ENCODE measurements at places on chromosomes 4 and X.

DNA sequence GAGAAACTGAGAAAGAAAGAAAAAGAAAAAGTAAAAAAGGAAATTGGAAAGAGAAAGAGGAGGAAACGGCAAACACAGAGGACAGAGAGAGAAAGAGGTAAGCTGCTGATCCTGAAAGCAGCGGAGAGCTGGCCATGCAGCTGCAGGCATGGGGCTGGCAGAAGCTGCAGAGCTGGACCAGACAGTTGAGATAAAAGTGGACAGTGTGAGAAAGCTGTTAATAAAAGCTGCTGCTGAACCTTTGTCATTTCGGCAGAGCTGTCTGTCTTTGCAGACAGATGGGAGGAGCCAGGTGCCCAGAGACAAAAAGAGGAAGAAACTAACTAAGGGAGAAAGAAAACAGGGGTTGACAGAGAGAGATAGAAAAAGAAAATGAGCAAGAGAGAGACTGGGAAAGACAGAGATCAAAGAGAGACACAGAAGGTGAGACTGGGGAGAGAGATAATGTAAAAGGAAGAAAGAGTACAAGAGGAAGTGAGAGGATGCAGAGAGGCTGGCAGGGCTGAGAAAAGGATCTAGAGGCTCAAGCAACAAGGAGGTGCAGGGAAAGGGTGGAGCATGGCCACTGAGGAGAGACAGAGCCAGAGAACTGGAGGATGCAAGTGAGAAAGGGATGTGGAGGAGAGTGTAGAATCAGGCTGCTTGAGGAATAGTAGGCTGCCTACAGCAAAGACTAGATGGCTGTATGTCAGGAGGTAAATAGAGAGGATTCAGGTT is 376.8 kb upstream of the FGF16 start:
- DNase-seq: no peak

DNA sequence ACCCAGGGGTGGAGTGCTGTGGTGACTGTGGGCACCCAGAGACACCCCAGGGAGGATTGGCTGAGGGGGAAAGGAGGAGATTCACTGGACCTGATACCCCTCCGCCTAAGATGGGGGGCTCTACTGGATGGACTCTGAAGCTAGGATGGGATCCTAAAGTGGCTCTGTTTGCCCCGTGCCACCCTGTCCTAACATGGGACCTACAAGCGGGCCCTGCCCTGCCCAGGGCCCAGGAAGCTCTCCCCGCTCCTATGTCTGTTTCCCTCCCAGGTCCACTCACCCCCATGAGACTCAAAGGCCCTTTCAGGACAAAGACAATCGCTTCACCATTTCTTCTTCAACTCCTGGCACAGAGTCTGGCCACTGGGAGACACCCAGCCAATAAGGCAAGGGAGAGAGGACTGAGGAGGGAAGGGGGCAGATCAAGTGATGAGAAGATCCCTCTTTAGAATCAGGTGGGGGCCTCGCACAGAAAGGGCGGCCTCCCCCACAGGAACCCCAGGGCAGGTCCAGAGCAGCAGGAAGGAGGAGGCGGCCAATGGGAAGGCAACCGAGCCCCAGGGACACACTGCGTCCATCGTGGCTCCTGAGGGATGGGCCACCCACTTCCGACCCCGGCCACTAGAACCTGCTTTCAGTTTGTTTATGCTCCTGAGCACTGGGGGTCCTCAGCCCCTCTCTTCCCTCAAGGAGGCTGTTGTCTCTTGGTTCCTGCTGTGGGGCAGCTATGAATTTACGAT is 155.4 kb downstream of the AFAP1 start:
- DNase-seq: no peak

- no peak for DNase-seq
Measured at GRCh38 chrX:154733066-154733425, 17.8 kb downstream of the GAB3 start.

GRCh38 chr4:75919920-75920319 is 17.7 kb upstream of the PPEF2 start:
- DNase-seq: no peak

DNA sequence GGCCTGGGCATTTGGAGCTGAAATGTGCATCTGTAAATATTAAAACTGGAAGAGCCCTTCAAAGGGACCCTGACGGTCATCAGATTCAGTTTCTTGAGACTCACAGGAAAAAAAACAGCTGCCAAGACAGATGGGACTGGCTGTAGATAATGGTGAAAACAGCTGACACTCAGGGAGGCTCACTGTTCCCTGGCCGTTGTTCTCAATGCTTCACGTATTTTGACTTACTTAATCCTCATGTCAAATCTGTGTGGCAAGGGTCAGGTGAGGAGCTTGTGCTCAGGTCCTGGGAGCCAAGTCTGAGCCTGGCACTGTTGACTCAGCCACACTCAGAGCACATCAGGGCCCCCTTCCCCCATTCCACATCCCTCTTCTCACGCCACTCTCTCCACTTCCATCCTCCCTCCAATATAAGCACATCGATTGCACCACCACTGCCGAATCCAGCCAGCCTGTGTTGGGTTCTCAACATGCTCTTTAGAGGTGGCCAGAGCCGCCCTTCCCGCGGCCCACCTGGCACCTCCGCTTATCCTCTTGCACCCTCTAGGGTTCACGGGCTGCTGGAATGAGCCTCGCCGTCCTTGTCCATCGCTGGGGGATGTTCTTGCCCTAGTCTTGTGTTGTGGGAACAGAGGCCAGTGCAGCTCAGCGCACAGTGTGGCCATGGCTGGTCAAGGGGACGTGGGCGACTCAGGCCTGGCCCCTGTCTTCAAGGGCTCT is 40.1 kb downstream of the EVC start:
- DNase-seq: no peak
